SK-N-SH treated with all-trans-retinoic acid at 6 μM for 48 hours (cell line): ENCODE measurements at places on chromosomes 7 and 10.
A peak's percentile ranks its signal among the peaks of the same experiment; 100 is the strongest.

DNA sequence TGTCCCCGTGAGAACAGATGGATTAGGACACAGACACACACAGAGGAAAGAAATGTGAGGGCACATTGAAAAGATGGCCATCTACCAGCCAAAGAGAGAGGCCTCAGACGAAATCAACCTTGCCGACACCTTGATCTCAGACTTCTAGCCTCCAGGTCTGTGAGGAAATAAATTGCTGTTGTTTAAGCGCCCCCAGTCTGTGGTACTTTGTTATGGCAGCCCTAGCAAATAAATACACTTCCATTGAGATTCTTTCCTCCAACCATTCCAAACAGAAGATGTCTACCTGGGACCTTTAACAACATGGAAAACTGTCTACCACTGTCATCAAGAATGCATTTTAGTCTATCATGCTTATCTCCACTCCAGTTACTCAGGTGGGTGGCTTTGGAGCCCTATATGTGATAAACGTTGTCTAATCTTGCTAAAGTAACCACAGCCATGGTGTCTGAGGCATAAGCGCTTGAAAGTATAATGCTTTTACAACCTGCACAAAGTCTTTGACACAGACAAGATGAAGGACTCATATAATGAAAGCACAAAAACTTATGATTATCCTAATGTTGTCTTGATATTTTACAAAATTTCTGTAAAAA, 244.3 kb downstream of the MTERF1 start:
- ATAC-seq = peak; percentile 82

DNA sequence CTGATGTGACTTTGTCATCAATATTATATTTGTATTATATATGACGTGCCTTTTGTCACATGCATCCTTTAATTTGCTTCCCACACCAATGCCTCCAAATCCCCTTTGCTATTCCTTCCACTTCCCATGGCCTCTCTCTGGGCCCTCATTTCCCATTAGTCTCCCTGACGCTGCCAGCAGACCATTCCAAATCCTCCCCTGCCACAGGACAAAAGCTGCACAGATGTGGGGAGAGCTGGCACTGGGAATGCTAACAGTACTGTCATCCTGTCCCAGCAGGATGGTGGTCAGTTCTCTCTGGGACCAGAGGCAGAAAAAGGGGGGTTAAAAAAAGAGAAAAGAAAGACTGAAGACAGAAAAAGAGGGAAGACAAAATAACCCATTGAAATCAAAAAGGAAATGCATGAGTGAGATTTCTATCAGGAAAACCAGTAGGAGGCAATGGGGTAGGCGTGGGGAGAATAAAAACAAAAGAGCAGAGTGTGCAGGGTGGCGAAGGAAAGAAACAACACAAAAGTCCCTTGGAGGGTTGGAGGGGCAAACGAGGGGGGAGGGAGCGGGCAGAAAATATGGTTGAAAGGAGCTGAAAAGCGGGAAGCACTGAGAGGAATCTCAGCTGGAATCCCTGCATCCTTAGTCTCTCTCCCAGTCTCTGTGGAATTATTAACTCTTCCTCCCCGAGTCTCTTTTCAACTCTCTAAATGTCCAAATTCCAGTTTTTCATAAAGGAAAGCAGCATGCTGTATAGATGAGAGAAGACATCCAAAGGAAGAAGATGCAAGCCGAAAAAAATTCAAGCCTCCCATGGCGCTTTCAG, 59.2 kb upstream of the PTN start:
- no peak for ATAC-seq

- peak; percentile 50; the same call in 2 of the 3 replicates for ATAC-seq
Observed at GRCh38 chr7:29287366-29287765, 92.8 kb downstream of the CHN2 start.

GRCh38 chr7:37751096-37751495, 67.5 kb downstream of the GPR141 start:
- no peak for ATAC-seq

DNA sequence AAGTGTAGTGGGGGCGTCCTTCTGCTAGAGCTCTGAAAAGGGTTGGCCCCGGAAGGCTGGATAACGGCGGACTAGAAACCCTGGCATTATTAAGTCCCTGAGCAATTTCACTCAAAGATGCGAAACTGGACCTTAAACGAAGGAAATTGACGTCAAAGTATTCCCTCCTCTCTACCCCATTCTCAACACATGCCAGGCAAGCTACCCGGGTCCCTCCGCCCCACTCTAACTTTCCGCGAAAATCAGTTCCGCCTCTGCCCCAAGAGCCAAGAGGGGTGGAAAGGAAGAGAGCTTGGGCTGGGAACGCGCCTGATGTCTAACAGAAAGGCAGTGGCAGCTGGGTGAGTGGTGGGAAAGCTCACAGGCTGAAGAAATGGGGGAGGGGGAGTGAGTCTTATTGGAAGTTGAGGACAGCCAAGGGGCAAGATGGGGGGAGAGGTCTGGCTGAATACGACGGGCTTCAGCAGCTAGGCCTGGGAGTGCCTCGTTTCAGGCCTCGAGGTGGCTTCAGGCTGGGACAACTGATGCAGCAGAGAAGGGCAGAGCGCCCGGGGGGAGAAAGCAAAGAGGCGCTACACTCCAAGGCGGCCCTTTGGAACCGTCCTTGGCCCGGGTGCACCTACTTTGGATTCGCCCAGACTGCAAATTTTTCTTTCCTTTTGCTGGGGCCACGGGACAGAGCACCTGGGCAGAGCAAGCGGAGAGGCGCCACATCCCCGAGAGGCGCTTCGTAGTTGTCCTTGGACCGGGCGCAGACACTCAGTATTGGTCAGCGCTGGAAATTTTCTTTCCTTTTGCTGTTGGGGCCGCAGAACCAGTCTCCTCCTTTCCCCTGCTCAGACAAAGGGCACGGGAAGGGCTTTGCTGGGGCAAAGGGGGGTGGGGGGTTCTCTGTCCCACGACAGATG, 2.0 kb upstream of the FEZF1 start:
- ATAC-seq = no peak

- ATAC-seq = no peak
Observed at GRCh38 chr7:71459132-71459531, 327.2 kb downstream of the GALNT17 start.

DNA sequence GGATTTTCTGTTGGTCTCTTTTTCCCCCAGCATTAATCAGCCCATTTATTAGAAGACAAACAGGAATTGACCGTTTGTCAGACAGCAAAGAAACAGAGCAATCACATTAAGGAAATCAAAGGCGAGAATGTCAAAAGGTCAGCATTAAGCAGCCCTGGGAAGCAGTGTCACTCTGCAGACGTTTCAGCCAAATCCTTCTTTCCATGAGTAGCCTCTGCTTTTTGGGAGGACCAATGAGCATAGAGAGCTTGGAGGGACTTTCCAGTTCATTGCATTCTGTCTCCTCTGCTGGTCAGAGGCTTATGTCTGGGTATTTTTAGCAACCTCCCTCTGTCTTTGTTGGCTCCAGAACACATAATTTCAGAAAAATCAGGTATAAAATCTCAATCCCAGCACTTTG, 481.4 kb downstream of the GALNT17 start:
- no peak for ATAC-seq

- no peak for ATAC-seq
Observed at GRCh38 chr7:120254845-120255244, 18.1 kb upstream of the KCND2 start.

- ATAC-seq = no peak
Observed at GRCh38 chr7:50652400-50653125, 87.4 kb upstream of the DDC start.

- ATAC-seq = peak; percentile 39
Observed at GRCh38 chr7:48112401-48113165, 23.5 kb downstream of the UPP1 start.

GRCh38 chr7:135938563-135938962, 38.6 kb downstream of the MTPN start:
- ATAC-seq = no peak

DNA sequence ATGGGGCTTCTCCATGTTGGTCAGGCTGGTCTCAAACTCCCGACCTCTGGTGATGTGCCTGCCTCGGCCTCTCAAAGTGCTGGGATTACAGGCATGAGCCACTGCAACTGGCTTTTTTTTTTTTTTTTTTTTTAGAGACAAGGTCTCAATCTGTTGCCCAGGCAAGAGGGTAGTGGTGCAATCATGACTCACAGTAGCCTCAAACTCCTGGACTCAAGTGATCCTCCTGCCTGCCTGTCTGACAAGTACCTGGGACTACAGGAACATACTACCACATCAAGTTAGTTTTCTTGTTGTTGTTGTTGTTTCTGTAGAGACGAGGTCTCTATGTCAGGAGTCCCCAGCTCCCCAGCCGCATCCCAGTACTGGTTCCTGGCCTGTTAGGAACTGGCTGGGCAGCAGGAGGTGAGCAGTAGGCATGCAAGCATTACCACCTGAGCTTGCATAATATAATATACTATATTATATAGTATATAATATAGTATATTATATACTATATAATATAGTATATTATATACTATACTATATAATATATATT, 55.7 kb downstream of the TPK1 start:
- no peak for ATAC-seq

DNA sequence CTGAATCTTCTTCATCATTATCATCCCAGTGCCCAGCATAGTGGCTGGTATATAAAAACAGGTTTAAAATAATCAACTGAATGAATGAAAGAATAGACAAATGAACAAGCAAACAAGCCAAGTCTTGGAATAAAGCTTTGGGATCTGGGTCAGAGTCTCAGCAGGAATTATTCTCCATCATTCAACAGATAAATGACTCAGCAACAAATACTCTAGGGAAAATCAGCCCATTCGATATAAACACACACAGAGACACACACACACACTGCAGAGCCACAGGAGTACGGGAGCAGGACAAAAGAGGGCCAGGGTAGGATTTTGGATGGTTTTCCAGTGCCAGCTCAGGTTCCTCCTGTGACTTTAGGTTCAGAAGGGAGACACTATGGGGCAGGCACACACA, 29.2 kb upstream of the DLX6 start:
- ATAC-seq = no peak

DNA sequence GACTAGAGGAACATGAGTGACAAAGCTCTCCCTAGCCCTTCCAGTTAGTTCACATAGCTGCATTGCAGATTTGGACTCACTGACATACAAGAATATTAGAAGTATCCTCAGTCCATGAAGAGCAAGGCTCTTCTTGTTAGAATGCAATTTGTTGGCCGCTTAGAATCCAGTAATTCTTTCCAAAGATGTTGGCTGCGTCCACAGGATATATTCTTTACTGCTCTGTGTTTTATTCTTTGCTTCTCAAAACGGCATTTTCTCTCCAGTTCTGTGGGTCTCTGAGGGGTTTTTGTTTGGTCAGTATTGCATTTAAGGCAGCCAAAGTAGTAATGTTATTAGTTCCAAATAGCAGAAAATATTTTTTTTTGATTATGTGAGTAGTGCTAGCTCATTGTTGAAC, 588.6 kb downstream of the DNAJB9 start:
- no peak for ATAC-seq

DNA sequence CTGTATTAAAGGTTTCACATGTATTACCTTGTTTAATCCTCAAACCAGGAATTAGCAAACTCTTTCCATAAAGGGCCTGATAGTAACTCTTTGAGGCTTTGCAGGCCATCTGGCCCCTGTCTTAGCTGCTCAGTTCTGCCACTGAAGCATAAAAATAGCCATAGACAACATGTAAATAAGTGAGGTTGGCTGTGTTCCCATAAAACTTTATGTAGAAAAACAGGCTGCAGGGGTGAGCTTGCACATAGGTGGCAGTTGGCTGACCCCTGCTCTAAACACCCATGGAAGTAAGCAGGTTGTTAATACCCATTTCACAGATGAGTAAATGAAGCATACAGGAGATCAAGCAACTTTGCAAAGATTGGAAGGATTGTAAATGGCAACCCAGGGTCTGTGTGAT, 1279.2 kb upstream of the AUTS2 start:
- no peak for ATAC-seq

DNA sequence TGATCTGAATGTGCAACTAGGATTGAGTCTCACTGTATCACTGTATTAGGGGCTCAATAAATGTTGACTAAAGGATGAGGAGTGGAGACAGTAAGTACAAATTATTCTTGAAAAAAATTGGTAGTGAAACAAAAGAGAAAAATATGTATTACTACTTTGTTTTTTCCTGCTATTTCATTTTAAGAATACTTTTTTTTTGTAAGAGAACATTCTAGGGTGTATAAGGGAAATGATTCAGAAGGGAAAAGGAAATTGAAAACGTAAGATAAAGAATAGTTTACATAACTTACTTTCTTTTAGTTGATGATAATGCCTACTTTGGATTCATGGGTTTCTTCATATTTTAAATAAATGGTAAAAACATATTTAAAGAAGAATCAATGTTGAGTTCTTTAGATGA, 9.6 kb downstream of the CAPZA2 start:
- no peak for ATAC-seq
